AG09309 (cell line): ENCODE measurements at places on chromosomes 3 and 15.
A peak's percentile ranks its signal among the peaks of the same experiment; 100 is the strongest.

GRCh38 chr3:135622215-135622614 is 343.3 kb upstream of the PPP2R3A start:
- no peak for DNase-seq

- DNase-seq = no peak
These were observed 88.7 kb downstream of the TFG start for GRCh38 chr3:100798012-100798411.

- no peak for DNase-seq
These were observed 8.7 kb upstream of the LMCD1 start for GRCh38 chr3:8492744-8493511.

DNA sequence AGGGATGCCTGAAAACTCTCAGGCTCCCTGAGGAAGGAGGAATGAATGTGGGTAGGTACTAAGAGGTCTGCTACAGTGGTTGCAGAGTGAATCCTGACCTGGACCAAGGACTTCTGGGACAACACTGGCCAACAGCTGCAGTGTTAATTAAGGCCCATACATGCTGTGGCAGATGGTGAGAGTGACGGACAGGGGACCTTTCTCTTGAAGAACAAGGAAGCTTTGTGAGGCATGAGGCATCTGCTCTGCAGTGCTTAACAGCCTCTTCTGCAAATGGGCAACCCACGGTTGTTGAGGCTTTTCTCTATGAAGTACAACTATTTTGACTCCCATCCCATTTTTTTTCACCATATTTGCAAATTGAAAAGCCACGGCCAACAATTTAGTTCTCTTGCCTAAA is 26.6 kb upstream of the ACAN start:
- no peak for DNase-seq

DNA sequence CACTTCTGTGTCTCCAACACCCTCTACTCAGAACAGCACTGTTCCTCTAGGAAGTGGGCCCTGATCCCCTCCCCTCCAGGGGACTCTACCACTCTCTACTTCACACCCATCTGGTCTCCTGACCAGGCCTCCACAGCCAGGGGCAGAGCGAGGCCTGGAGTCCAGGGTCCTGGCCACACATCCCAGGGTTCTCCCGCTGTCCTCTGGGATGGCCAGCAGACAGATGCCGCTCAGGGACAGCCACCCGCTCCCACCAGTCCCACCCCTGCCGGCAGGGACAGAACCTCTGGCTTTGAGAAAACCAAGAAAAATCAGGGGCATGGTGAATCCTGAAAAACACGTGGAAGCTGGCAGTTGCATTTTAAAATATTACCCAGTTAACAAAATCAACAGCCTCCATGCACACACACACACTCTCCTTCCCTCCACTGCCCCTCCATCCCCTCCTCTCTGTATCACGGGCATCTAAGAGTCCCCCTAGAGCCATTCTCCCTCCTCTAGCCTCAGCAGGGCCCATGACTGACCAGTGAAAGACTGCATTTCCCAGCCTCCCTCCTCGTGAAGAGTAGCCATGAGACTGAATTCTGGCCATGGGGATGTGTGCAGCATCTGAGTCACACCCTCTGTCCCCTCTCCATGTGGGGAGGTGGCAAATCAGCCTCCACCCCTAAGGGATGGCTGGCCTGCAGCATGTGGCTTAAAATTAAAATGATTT is 32.1 kb upstream of the IQSEC1 start:
- DNase-seq = no peak

GRCh38 chr3:25662736-25663320 is 1.9 kb downstream of the TOP2B start:
- DNase-seq = no peak

DNA sequence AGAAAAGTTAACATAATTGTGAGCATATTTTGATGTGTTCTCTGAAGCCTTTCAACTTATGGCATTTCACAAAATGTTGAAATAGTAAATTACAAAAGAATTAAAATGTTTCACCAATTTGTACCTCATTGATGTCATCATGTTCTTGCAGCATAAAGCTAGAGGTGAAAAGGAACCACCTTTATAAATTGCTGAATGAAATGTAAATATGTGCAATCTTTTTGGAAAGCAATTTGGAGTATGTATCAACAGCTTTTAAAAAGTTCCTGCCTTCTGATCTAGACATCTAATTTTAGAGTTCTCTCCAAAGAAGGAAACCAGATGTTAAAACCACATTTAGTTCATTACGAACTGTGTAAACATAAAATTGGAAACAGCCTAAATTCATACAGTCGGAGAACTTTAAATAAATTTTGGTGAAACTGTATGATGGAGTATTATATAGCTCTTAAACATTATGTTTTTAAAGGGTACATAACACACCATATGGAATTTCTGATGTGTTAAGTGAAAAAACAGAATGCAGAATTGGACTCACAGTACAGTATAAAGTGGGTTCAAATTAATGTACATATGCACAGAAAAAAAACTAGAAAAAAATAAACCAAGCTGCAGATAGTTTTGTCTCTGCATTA is 311.2 kb upstream of the NAALADL2 start:
- DNase-seq = no peak

DNA sequence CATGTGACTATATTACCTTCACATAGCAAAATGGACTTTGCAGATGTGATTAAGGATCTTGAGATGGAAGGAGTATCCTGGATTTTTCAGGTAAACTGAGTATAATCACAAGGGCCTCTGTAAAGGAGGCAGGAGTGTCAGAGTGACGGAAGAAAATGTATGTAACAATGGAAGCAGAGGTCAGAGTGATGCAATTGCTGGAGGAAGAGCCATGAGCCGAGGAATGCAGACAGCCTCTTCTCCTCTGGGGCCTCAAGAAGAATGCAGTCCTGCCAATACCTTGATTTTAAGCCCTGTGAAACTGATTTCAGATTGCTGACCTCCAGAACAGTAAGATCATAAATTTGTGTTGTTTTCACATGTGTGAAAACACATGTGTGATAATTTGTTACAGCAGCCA is 15.1 kb downstream of the HEMK1 start:
- no peak for DNase-seq

DNA sequence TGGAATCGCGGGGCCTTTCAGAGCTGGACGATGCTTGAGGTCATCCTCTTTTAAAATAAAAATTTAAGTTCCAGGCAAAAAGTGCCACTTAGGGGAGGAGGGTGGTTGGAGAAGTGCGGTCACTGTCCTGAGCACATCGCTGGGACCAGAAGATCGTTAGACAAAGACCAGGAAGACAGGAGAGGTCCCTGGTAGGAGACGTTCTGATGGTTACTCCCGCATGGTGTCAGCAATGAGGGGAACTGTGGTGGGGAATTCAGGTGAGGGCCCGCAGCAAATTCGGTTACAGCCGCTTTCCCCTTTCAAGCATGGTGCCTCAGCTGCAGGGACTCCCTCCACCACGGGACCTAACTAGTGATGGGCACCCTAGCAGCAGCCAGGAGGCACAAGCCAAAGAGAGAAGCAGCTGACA is 1.0 kb upstream of the ISY1 start:
- no peak for DNase-seq

GRCh38 chr15:57134851-57135250 is 216.4 kb downstream of the TCF12 start:
- DNase-seq = no peak

DNA sequence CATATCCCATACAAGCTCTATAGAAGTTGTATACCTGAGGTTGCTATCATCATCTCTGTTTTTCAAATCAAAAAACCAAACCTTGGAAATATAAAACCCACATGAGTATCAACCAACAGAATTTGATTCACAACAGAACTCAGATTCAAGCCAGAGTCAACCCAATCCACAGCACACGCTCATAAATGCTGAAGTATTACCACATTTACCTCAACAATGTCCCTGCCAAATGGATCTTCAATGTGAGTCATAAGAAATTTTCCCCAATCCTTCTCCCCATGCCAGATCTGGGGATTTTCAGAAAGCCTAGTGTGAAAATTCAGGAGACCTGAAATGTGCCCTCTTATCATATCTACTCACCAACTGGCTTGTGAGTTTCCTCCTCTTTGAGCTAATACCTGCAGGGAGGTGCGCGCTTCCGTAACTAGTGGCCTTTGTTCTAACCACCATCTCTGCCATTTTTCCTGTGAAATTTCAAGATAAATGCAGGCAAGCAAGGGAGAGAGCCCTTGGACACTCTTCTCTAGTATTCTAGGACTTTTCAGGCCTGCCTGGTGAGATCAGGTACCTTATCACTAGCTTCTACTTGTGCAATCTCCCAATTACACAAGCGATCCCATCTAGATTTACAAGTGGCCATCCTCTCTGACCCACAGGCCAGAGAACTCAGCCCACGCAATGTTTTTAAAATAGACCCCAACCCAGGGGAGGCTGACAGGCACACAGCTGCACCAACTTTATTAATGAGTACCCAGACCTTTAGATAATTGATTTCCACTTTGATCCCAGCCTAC is 1076.9 kb upstream of the CFAP20DC start:
- DNase-seq = no peak

GRCh38 chr3:168803536-168803935 is 707.8 kb upstream of the GOLIM4 start:
- no peak for DNase-seq

DNA sequence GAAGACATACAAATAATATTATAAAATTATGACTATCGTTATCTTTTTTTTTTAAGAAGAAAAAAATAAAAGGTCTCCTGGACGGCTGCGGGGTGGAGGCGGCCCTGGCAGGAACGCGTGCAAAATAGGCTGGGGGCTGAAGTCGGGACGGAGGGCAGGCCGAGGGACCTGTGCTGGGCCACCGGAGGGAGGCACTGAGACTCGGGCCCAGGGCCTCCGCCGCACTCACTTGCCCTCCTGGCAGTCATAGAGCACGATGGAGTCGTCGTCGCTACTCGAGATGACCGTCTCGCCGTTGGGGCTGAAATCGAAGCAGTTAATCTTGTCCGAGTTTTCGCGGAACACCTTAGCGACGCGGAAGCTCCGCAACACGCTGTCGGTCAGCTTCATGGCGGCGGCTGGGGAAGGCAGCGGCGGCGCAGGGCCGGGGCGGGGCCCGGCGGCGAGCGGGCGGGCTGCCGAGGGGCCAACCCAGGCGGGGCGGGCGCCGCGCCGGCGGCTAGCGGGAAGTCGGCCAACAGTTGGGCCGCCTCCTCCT is 408 bp downstream of the WDR82 start:
- no peak for DNase-seq

GRCh38 chr3:124826703-124827102 is 60.5 kb downstream of the ITGB5 start:
- peak; percentile 56 for DNase-seq

DNA sequence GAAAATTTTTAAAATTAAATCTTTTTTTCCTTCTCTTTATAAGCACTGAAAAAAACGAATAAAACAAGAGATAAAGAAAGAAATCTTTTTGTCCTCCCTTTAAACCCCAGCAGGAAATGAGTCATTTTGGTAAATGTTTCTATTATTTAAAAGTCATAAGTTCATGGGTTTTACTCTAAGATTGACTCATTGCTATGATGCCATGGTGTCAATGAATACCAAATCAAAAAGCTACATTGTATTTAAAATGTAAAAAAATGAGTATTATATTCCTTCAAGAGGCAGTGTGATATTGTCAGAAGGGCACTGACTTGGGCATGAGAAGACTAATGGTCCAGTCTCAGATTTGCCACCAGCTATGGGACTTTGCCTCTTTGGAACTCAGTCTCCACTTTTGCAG is 303.4 kb upstream of the DNAJC19 start:
- DNase-seq = no peak

DNA sequence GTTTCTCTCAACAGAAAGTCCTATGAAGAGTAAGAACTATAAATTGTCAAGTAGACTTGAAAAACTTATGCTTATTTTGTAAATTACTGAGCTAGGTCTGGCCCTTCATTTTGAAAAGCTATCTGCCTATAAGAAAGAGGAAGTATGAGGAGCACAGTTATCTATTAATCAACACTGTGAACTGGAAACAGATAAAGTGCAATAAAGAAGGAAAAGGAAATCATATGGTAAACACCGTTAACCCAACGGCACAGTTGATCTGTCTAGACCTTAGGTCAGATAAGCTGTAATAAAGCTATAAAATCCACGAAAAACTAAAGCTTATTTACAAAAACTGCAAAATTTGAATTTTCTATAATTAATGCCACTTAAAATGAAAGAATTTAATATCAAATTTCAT is 242.5 kb downstream of the ZBTB20 start:
- no peak for DNase-seq

- DNase-seq = no peak
These were observed 126.6 kb upstream of the NEO1 start for GRCh38 chr15:72925661-72926060.

GRCh38 chr3:65734382-65734781 is 304.3 kb downstream of the MAGI1 start:
- DNase-seq = no peak

- no peak for DNase-seq
These were observed 1.4 kb downstream of the ZNF609 start for GRCh38 chr15:64461721-64462162.

DNA sequence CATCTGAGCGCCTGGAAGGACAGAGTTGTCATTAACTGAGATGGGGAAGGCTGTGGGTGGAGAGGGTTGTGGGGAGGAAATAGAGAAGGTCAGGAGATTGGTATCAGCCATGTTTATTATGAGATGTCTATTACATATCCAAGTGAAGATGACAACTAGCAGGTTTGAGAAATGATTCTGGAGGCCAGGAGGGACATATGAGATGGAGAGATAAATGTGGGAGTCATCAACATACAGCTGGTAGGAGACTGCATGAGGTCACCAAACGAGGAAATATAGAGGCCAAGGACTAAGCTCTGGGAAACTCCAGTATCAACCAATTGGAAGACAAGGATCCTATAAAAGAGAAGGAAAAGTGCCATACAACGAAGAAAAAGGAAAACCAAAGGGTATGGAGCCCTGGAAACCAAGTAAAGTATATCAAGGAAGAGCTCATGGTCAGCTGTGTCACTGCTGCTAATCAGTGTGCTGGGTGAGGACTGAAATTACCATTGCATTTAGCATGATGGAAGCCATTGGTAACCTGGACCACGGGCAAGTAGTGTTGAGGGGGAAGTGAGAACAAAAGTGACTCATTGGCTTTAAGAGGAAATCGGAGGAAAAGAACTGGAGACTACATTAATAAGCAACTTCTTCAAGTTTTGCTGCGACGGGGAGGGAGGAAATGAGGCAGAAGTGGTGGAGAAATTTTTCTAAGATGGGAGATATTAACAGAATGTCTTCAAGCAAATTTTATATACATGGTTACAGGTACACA is 14.0 kb upstream of the UACA start:
- DNase-seq = no peak
